CD4-positive, alpha-beta T cell treated with Interleukin-15 for 4 hours (primary cell): ENCODE measurements at places on chromosomes 5 and 9.
A peak's percentile ranks its signal among the peaks of the same experiment; 100 is the strongest.

DNA sequence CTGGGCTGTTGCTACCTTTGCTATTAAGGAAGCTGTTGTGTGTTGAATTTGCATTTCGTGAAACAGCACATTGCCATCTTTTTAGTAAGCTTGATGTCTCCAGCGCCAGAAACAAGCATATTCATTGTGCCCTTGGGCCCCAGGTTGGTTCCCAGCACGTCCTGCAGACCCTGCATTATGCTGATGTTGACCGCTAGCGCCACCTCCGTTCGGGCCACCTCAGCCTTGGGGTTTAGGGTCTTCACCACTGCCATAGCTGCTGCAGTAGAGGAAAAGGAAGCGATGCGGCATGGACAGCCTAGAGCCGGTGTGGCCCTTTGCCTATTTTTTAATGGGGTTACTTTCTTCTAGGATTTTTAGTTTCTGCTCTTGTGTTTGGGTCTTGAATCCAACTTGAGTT is 23.8 kb upstream of the OTULIN start:
- DNase-seq, result no peak

- DNase-seq, result no peak
Observed at GRCh38 chr9:17742067-17742466, 163.2 kb downstream of the SH3GL2 start.

- no peak for DNase-seq
Observed at GRCh38 chr5:74212336-74212735, 428.2 kb downstream of the ENC1 start.

GRCh38 chr5:139186752-139187326 is 11.3 kb downstream of the SIL1 start:
- DNase-seq, result no peak

- no peak for DNase-seq
Observed at GRCh38 chr9:116144038-116144437, 9.6 kb upstream of the PAPPA start.

- DNase-seq, result no peak
Observed at GRCh38 chr5:144983101-144983500, 812.4 kb downstream of the KCTD16 start.

GRCh38 chr9:93053781-93054331 is 4.6 kb upstream of the SUSD3 start:
- no peak for DNase-seq

DNA sequence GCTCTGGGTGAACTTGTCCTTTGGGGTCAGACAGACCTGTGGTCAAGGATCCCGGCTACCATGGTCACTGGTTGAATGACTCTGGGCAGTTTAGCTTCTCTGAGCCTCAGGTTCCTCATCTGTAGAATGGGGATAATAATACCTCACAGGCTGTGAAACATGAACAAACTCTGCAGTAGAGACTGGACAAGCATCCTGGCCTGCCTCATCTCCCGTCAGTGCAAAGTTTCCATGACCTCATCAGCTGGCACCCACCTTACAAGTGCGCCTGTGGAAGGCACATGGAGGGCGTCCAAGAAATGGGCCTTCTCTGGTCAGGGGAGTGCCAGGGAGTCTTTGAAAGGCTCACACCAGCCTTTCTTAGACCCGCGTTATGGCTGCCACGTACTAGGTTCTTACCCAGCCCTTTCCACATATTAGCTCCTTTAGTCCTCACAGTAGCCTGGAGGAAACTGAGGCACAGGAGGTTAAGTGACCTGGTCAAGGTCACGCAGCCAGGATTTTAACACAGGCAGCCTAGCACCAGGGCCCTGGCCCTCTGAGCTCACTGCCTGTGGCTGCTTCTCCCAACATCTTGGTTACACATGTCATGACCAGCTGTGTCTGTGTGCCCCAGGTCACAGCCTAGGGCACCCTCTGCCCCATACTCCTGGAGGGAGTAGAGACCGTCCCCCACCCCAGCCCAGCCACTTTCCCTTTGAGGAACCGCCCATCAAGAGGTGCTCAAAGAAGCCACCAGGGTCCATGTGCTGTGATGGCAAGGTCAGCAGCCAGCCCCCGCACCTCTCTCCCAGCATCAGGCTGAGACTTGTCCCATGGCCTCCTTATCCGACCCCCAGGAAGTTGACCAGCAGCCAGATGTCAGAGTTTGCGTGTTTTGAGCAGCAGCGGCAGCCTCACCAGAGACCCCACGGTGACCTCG is 39.4 kb upstream of the RPL26L1 start:
- DNase-seq, result no peak

DNA sequence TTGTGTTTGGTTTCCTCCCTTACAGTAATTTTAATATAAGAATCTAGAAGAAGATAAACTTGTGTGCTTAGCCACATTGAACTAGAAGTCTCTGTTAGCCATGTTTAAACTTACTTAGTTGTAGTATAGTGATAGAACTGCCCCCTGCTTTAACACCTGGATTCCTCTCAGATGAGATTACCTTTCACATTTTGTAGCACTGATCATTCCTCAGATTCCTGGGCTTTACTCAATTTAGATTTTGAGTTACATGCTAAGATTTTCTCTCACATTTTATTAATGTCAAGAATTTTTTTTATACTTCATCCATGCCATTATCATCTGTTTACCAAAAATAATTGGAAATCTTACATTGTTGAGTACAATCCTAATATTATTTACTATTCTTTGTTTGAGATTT is 70.5 kb downstream of the GPBP1 start:
- DNase-seq, result no peak

- no peak for DNase-seq
Observed at GRCh38 chr5:112823656-112824055, 37.4 kb upstream of the SRP19 start.

DNA sequence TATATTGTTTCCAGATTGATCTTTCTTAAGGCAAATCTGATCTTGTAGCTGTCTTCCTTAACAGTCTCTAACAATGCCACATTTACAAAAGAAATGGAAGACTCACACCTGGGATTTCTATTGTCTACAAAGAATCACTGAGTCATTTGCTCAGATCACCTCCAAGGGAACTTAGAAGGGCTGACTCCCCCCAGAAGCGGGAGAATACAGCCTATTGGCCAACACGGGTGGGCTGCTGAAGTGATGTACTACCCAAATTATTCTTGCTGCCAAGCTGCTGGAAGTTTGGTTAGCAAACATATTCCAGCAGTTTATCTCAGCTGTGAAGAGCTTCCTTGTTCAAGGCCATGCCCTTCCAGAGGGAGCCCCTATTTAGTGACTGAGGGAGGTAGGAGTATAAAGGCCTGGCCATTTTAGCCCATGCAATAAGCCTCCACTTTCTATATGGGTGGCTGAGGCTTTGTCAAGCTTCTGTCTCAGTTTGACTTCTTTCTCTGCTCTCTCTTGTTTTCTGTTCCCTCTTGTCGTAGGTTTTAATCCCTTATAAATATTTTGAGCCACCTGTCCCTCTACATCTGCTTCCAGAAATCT is 379.4 kb downstream of the PRR16 start:
- no peak for DNase-seq

- DNase-seq, result no peak
Observed at GRCh38 chr5:31495336-31495735, 36.6 kb downstream of the DROSHA start.

DNA sequence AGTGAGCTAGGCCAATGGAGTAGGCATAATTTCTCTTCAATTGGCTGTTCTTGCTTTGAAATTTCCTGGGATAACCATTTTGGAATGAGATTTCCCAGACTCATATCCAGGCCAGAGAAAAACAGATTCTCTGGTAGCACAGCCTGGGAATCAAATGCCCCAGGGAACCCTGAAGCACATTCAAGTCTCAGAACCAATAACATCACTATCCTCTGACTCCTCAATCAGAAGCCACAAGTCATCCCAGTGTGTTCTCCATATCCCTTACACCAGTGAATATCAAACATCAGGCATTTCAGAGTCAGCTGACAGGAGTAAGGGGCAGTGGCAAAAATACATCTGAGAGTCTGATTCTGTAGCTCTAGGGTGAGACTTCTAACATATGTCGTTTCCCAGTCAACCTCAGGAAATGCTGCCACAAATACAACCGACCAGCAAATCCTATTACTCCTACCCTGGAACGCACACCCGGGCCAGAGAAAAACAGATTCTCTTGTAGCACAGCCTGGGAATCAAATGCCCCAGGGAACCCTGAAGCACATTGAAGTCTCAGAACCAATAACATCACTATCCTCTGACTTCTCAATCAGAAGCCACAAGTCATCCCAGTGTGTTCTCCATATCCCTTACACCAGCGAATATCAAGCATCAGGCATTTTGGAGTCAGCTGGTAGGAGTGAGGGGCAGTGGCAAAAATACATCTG is 537.7 kb upstream of the NMUR2 start:
- no peak for DNase-seq

- DNase-seq, result no peak
Observed at GRCh38 chr5:69525490-69525889, 32.9 kb downstream of the OCLN start.

DNA sequence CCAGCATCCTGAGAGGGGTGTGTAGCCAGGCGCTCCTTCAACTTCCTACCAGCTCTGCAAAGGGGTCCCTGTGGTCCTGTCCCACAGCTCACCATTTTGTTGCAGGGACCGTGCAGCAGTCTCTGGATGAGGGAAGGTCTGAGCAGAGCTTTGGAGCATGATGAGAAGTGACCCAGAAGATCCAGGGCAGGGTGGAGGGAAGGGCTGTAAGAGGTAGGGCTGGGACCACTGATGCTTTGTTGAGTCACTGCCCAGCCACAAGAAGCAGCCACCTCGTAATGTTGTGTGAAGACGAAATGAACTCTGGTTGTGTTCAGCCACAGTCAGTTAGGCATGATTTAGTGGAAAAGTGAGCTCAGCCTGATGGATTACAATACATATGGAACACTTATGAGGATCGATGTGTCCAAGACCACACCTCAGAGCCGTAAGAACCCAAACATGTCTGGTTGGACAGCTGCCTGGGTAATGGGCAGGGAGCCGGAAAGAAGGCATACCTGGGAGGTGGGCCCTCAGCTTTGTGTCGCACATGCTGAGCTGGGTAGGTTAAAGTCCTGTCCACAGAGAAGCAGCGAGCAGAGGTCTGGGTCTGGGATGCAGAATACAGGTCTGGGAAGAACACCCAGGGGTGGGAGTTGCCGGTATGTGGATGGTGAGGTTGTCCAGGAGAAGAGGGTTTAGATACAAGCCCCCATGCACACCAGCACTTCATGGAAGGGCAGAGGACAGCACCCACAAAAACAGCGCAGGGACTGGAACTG is 250.1 kb downstream of the GADD45G start:
- no peak for DNase-seq

DNA sequence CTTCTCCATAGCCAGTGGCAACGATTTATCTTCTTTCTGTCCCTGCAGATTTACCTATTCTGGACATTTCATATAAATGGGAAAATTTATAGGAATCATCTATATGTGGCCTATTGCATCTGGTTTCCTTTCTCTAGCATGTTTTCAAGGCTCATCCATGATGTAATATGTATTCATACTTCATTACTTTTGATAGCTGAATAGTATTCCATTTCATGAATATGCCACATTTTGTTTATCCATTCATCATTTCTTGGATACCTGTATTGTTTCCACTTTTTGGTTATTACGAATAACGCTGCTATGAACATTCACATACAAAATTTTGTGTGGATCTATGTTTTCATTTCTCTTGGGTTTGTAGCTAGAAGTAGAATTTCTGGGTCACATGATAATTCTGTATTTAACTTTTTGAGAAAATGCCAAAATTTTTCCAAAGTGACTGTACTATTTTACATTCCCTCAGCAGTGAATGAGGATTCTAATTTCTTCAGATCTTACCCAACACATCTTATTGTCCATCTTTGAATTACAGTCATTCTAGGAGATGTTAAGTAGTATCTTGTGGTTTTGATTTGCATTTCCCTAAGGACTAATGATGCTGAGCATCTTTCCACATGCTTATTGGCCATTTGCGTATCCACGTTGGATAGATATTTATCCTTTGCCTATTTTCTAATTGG is 3.6 kb downstream of the IARS1 start:
- DNase-seq, result no peak

DNA sequence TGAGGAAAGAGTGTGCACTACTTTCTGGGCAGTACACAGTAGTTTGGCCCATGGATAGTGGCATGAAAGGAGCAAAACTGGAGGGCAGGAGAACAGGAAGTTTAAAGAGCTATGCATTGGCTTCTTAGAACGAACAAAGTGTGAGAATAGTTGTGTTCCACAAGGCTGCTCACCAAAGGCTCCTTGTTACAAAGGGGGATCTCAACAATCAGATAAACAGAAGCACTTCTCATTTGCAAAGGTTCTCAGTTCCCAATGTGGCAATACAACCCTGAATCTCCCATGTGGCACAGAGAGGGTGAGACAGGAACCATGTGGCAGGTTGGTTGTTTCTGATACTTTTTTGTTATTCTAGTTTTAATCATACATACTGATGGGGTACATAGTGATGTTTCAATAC is 158.4 kb downstream of the CARTPT start:
- DNase-seq, result no peak

DNA sequence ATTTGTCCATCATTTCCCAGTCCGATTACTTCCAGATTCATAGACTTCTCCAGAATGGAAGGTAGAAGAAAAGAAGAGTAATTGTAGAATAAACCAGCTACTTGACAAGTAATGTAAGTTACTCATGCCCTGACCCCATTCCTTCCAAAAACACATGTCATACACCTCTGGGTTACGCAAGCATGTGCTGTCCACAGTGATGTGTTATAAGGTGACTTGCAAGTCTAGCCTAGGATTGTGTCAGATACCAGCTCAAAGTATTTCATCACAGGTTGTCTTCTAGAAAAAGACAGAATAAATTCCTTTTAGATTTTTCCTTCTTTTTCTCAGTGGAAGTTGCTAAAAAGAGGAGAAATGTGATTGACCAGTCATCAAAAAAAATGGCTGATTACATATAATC is 8.0 kb upstream of the TLR4 start:
- DNase-seq, result no peak

GRCh38 chr5:40687321-40687720 is 7.6 kb downstream of the PTGER4 start:
- peak; percentile 41 for DNase-seq

DNA sequence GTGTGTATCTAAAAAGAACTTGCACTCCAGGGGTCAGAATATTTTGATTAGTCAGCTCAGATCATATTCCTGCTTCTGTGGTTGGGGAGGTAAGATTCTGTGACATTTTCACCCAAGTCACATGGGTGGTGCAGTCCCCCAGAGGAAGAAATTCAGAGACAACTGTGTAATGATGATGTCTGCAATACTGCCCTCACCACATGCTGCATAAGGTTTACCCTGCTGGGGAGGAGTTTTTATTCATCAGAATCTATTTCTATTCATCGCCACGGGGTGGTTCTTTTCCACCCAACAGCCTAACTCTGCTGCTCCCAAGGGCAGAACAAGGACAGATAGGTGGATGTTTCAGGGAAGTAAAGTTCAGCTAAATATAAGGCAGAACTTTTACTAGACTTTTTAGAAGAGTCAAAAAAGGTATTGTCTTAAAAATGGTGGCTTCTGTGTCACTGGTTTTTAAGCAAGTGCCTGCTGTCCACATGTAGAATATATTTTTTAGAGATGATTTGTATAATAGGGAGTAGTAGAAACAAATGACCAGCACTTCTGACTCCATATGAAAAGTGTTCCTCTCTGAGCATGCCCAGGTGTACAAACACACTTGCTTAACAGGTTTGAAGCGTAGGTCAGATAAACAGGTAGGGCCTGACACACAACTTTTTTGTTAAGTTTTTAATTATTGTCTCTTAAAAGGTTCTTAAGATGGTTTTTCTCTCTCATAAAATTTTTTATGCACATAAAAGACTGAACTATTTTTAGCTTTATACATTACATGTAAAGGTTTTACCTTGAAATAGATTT is 352.7 kb downstream of the LRRC70 start:
- DNase-seq, result no peak
